ENCODE measurements at places on chromosomes 12 and 14.

GRCh38 chr12:34625116-34625515 lies 602.8 kb downstream of the ALG10 start:
- DNase-seq: no peak

DNA sequence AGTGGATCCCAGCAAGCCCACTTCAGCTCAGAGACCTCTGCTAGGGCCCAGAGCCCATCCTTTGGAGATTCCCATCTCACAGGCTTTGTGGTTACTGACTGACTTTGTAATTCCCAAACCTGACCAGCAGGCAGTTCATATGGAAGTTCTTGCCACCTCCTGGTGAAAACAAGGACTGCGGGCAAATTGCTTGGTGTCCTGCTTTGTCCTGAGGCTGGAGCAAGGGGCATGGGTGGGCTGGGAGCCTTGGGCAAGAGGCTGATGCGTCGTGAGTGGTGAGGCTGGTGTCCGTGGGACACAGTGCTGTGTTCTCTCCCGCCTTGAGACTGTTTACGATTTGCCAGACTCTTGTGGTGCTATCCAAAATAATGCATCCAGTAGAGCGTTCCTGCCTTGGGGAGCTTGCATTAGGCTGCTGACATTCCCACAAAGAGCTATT lies 91.0 kb downstream of the LRRC74A start:
- no peak for DNase-seq

GRCh38 chr12:14390870-14391530 lies 25.5 kb downstream of the ATF7IP start:
- DNase-seq: no peak

DNA sequence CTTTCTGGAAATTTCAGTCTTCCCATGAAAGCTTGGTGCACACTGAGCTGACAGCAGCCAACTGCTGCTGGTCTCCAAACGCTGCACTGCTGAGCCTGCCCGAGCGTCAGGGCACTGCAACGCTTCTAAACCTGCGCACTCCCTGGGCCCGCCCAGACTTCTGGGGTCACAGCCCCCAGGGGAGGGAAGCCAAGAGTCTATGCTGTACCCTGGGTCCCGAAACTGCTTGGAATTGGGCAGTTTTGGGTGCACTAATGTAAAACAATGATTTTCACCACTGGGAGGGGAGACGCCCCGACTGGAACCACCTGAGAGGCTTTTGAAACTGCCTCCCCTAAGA lies 32.0 kb downstream of the CCDC92 start:
- no peak for DNase-seq

GRCh38 chr12:89236748-89237383 lies 115.4 kb downstream of the DUSP6 start:
- DNase-seq: no peak

Data from activated naive CD4-positive, alpha-beta T cell (primary cell).